ENCODE measurements at places on chromosomes 3 and 15. TPM values are rescaled to one million over a fixed set of nuclear protein-coding genes. Genes with fewer than 3 reads are reported as not detected.
A peak's percentile ranks its signal among the peaks of the same experiment; 100 is the strongest.

DNA sequence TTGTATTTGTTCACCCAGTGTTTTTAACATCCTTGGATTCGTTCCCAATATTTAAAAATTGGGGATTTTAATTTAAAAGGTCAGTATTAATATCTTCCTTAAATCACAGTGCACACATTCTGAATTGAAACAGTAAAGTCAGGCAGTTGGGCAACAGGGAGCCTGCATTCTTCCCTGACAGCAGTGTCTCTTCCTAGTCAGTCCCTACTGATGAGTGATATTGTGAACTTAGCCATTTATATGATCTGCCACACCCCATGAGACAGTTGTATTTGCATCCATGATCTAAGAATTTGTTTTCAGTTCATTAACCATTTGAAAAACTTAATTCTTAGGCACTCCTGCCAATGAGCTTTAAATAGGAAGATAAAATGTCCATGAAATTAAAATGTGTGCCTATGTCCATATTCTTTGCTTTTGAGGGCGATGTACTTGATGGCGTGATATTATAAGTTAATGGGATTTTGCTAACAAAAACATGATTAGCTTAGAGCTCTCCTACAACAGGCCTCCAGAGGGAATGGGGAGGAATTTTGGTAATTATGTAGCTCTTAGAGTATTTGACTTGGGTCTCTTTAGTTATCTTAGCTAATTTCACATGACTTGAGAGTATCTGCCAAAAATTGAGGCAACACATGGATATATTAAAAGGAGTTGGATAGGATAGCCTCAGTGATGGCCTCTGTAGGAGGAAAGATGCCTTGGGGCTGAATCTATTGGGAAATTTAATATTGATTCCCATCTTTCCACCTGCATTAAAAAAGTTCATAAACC lies 219.3 kb downstream of the PTPRG start:
- no peak for DNase-seq
- no peaks in the 10 kb centered on the region for H3K4me1 ChIP-seq
- H3K4me3 ChIP-seq = no peak overlapping the region
- H3K27ac ChIP-seq = no peak overlapping the region

- H3K4me3 ChIP-seq = no peak overlapping the region
- no peak for DNase-seq
- H3K27ac ChIP-seq = no peak overlapping the region
- no peaks in the 10 kb centered on the region for H3K27me3 ChIP-seq
- H3K4me1 ChIP-seq = no peaks in the 10 kb centered on the region
- H3K36me3 ChIP-seq = no peaks in the 10 kb centered on the region
Observed at GRCh38 chr15:45873781-45874180, 239.0 kb downstream of the SQOR start.

GRCh38 chr15:57122080-57122840 lies 203.8 kb downstream of the TCF12 start:
- no peak for DNase-seq
- H3K4me1 ChIP-seq = peaks cover 2% of the 10 kb centered on the region
- peaks cover 2% of the 10 kb centered on the region for H3K36me3 ChIP-seq
- H3K4me3 ChIP-seq = no peak overlapping the region
- no peak overlapping the region for H3K27ac ChIP-seq
- H3K27me3 ChIP-seq = no peaks in the 10 kb centered on the region

GRCh38 chr3:37137516-37137915 lies 36.9 kb downstream of the LRRFIP2 start:
- no peaks in the 10 kb centered on the region for H3K27me3 ChIP-seq
- H3K36me3 ChIP-seq = peaks cover 4% of the 10 kb centered on the region
- DNase-seq = no peak
- no peak overlapping the region for H3K27ac ChIP-seq
- no peak overlapping the region for H3K4me3 ChIP-seq
- H3K4me1 ChIP-seq = no peaks in the 10 kb centered on the region

DNA sequence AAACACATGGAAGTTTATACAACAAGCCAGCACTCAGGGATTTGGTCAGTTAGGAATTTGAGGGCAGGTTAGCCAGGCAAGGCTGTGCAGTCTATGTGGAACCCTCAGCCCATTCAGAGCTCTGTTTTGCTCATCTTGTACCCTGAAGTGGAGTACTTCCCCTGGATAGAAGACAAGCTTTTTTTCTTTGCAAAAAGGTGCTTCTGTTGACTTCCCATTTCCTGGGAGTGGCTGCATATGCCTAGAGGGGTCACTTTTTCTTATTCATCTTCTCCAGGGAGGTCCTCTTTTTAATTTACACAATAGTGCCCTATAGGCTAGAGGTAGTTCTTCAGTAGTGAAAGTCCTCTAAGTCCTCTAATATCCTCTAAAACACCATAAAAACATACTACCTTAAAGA lies 225.0 kb upstream of the P2RY1 start:
- peaks cover 4% of the 10 kb centered on the region for H3K4me1 ChIP-seq
- H3K36me3 ChIP-seq = no peaks in the 10 kb centered on the region
- H3K27ac ChIP-seq = no peak overlapping the region
- no peak for DNase-seq

DNA sequence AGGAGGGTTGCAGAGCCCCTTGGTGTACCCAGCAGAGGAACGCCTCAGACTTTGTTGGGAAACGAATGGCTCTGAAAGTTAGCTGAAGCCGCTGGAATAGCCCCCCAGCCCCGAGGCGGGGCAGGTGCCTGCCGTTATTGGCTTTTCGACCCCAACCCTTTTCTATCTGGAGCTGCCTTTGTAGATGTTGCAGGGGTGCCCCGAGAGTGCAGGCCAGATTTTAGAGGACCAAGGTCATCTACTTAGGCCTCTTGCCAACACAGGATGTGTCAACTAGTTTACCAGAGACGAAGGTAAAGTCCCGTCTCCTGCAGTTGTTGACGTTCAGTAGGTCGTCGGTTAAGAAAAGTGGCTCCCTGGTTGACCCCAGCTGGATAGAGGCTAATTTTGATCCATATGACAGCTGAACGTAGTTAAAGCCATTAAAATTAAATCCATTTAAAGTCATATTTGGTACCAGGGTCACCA lies 579 bp upstream of the UBE3A start:
- H3K4me1 ChIP-seq = no peaks in the 10 kb centered on the region
- H3K36me3 ChIP-seq = no peaks in the 10 kb centered on the region
- H3K27ac ChIP-seq = peak overlapping the region; percentile 94
- peak overlapping the region; percentile 84 for H3K4me3 ChIP-seq
- peak; percentile 33 for DNase-seq

- H3K4me1 ChIP-seq = peaks cover 7% of the 10 kb centered on the region
- H3K4me3 ChIP-seq = no peak overlapping the region
Observed at GRCh38 chr3:116302087-116302747, 143.1 kb downstream of the LSAMP start.

- DNase-seq = no peak
- H3K4me3 ChIP-seq = no peak overlapping the region
Observed at GRCh38 chr3:112002096-112002971, 3.6 kb downstream of the TAGLN3 start.

DNA sequence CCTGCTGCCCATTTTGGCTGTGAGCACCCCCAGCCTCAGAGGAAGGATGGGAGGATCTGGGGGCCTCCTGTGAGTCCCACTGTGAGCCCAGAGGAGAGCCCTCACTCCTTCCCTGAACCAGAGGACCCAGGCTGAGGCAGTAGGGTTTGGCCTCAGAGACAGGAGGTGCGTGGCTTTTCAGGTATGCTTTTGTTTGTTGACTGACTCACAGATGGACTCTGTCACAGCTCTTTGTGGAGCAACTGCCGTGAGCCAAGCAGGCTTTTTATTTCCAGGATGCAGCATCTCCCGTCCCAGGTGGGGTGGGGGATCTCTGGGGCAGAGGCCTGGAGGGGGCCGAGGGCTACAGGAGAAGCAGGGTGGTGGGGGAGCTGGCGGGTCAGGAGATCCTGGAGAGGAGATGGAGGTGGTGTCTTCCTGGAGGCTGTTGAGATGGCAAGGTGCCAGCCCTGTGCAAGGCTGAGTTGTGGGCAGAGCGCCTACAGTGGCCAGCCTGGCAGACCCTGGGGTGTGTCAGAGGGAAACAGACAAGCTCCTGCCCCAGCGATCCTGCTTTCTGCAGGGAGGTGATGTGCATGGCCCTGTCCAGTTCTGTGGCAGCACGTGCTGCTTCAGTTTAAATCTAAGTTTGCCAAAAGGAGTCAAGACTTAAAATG lies 24.0 kb downstream of the PLXNA1 start:
- peaks cover 47% of the 10 kb centered on the region for H3K4me1 ChIP-seq
- no peak overlapping the region for H3K27ac ChIP-seq
- H3K36me3 ChIP-seq = peaks cover 27% of the 10 kb centered on the region
- no peak overlapping the region for H3K4me3 ChIP-seq
- no peaks in the 10 kb centered on the region for H3K27me3 ChIP-seq

DNA sequence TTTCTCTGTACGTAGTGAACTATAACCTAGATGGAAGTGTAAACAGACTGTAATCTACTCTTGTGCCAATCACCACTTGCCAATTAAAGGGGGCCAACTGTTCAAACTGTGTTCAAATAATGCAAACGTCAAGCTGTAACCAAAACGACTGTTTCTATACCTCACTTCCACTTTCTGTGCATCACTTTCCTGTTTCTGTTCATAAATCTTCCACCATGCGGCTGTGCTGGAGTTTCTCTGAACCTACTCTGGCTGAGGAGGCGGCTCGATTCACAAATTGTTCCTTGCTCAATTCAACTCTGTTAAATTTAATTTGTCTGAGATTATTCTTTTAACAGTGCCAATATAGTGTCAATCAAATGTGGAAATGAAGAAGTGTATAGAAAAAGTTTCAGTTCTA lies 206.7 kb upstream of the TBC1D5 start:
- no peaks in the 10 kb centered on the region for H3K27me3 ChIP-seq
- H3K36me3 ChIP-seq = no peaks in the 10 kb centered on the region
- DNase-seq = peak; percentile 49
- no peak overlapping the region for H3K4me3 ChIP-seq
- H3K27ac ChIP-seq = no peak overlapping the region

DNA sequence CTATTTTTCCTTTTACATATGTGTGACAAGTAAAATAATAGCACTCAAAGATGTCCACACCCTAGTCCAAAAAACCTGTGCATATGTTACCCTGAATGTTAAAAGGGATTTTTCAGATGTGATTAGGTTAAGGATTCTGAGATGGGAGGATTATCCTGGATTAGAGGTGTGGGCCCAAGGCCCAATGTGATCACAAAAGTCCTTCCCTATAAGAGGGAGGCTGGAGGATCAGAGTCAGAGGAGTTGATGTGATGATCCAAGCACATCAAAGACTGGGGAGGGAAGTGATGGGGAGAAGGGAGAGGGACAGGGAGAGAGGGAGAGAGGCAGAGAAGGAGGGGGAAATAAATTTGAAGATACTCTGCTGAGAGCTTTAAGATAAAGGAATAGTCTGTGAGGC lies 512.6 kb downstream of the PLOD2 start:
- no peaks in the 10 kb centered on the region for H3K36me3 ChIP-seq
- no peak overlapping the region for H3K27ac ChIP-seq
- DNase-seq = no peak
- no peak overlapping the region for H3K4me3 ChIP-seq
- H3K27me3 ChIP-seq = no peaks in the 10 kb centered on the region
- H3K4me1 ChIP-seq = no peaks in the 10 kb centered on the region

- H3K27ac ChIP-seq = no peak overlapping the region
- no peak for DNase-seq
- H3K36me3 ChIP-seq = no peaks in the 10 kb centered on the region
- H3K4me1 ChIP-seq = no peaks in the 10 kb centered on the region
- no peak overlapping the region for H3K4me3 ChIP-seq
Observed at GRCh38 chr3:153734777-153735551, 386.2 kb upstream of the ARHGEF26 start.

DNA sequence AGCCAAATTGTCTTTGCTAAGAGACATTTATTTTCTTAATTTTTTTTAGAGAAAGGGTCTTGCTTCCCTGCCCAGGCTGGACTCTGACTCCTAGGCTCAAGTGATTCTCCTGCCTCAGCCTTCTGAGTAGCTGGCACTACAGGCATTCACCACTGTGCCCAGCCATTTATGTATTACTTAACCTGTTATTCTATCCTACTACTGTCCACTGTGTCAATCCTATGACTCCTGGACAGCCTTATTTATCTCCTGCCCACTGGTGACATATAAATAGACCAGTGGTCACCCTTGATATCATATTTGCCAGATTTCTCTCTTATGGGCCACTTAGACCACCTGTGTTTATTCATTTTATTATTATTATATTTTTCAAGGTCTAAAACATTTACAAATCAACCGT lies 161.4 kb downstream of the ROBO1 start:
- no peak overlapping the region for H3K27ac ChIP-seq
- no peaks in the 10 kb centered on the region for H3K27me3 ChIP-seq
- no peaks in the 10 kb centered on the region for H3K4me1 ChIP-seq
- no peak overlapping the region for H3K4me3 ChIP-seq

DNA sequence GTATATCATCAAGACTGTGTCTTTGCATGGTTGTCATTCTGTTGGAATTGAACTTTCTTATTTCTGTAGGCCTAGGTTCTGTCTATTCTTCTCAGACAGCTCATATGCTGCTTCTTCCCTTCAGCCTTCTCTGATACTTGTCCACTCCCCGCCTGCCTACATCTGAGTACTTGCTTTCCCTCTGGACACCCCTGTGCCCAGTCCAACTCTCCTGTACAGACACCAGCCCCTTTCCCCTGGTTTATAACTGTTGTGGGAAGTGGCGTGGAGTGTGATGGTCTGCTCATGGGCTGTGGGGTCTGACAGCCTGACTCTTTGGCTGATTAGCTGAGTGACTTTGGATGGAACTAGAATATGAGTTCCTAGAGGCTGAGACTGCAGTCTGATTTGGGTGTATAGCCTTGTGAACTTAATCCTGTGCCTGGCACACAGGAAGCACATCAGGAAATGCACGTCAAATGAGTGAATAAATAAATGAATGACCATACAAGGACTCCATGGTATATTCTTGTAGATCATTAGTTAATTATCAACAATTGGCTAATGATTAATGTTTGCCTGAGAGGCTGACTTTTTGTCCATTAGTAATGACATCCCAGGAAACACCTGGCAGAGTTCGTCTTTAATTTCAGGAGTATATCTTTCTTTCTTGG lies 11.8 kb downstream of the CACNA1D start:
- no peak overlapping the region for H3K27ac ChIP-seq
- no peaks in the 10 kb centered on the region for H3K36me3 ChIP-seq
- DNase-seq = no peak
- peaks cover 5% of the 10 kb centered on the region for H3K4me1 ChIP-seq
- no peak overlapping the region for H3K4me3 ChIP-seq

DNA sequence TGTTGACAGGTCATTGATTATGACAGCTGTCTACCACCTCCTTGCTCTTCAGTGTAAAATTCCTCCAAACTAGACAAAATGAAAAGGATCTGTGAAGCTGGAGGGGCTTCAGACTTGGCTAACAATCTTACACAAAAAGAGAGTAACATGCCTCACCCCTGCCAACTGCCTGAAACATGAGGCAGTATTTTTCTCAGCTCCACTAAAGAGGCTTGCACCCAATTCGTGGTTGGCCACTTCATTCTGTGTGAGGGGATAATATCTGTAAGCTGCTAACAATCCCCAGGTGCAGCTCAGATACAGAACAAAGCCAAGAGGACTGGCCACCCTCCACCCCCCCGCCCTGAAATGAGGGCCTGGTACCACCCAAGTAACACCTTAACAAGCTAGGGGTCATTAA lies 2.8 kb downstream of the MB21D2 start:
- H3K27ac ChIP-seq = no peak overlapping the region
- peaks cover 15% of the 10 kb centered on the region for H3K4me1 ChIP-seq

The CCR9 gene
- 0.30 TPM for total RNA-seq

The STRC gene
- total RNA-seq = 1.5 TPM

The KCNMB2 gene
- total RNA-seq = 7.8 TPM

The PAK6 gene
- 4.4 TPM for total RNA-seq

The SCN11A gene
- 44.3 TPM for total RNA-seq

The LRTM1 gene
- total RNA-seq = 0.17 TPM

The ZKSCAN7 gene
- total RNA-seq = 13.8 TPM

The SLC51B gene
- total RNA-seq = not detected

The NEK4 gene
- total RNA-seq = 41.4 TPM
